ENCODE measurements at places on chromosomes 4 and X. TPM values are rescaled to one million over a fixed set of nuclear protein-coding genes. Genes with fewer than 3 reads are reported as not detected.

CENPVL2 gene
- not detected for total RNA-seq

BEX1 gene
- total RNA-seq, result 112 TPM

GAGE13 gene
- not detected for total RNA-seq

KLHL13 gene
- 7.8 TPM for total RNA-seq

HTR2C gene
- not detected for total RNA-seq

DNA sequence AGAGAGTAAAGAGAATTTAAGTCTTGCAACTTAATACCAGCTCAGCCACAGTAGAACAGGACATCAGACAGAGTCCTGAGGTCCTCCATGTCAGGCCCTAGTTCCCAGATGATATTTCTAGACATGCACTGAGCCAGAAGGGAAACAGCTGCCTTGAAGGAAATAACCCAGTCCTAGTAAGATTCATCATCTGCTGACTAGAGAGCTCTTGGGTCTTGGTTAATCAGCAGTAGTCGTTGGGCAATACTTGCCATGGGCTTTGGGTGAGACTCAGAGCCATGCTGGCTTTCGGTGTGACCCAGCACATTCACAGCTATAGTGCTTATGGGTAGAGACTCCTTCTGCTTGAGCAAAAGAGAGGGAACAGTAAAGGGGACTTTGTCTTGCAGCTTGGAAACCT is 379.1 kb downstream of the AR start:
- DNase-seq, result no peak

GRCh38 chr4:68433582-68433981 is 13.7 kb upstream of the TMPRSS11E start:
- DNase-seq, result no peak

DNA sequence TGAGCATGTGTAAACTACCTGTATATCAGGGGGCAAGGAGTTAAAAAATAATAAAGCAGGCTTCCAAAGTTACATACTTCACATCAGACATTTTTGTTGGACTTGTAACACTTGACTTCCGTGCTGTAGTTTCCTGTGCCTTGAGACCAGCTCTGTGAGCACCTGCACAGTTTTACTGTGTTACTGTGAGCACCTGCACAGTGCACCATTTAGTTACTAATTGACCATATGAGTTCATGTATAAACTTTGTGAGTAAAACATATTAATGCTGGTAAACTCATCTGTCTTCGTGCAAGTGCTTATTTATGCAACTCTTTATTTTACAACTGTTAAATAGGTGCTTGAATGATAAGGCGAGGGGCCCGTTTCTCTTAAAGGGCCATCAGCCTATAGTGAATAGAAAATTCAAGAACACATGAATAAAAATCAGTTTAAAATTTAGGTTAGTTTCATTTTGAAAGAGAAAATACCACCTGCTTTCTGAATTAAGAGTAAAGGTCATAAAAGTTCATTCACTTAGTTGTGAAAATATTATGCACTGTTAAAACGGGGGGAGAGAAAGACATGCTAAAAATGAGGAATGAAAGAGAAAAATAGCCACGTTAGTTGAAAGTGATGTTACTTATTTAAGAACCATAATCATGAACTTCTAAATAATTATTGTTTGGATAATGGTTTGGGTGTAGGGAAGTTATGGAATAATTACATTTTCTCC is 42.4 kb downstream of the USP9X start:
- DNase-seq, result no peak

GRCh38 chr4:52750819-52751486 is at the start of gene ERVMER34-1:
Gene ERVMER34-1 (minus strand): TSS chr4:52751425. CDS start chr4:52745520, 5,905 bp downstream.
- DNase-seq, result no peak

GRCh38 chr4:148831945-148832344 is 389.7 kb upstream of the NR3C2 start:
- peak; percentile 87 for DNase-seq

DNA sequence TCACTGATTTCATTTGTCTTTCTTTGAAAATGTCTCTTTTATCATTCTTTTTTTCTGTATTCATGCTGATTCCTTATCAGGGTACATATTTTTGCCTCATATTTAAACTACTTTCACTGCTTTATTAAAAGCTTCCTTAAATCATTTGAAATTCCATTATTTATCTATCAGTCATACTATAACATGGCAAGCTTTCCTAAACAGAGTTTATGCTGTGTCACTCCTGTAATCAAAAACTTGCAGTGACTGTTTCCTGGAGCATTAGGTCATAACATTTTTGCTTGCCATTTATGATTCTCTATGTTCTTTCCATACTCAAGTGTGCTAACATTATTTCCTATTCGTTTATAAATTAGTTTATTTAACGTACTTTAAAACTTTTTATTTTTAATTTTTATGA is 203.7 kb downstream of the BMPR1B start:
- DNase-seq, result no peak

DNA sequence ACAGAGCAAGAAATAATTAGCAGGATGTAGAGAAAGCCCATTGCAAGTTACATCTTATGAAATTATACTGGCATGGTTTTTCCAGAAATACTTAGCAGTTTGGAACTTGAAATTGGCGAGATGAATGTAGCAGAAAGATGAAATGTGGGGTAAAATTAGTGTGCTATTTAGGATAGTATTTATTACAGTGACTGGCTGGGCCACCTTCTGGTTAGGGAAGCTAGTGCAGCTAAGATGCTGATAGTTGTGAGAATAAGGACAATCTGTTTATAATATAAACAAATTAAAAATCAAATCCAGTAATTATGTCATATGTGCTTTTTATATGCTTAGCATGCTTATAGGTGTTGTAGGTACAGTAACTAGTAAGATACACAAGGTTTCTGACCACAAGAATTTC is 74.8 kb downstream of the IL15 start:
- DNase-seq, result no peak

GRCh38 chr4:23033796-23034195 is 341.1 kb downstream of the GBA3 start:
- no peak for DNase-seq

GRCh38 chrX:54921427-54922021 is 900 bp downstream of the TRO start:
- peak; percentile 51 for DNase-seq

DNA sequence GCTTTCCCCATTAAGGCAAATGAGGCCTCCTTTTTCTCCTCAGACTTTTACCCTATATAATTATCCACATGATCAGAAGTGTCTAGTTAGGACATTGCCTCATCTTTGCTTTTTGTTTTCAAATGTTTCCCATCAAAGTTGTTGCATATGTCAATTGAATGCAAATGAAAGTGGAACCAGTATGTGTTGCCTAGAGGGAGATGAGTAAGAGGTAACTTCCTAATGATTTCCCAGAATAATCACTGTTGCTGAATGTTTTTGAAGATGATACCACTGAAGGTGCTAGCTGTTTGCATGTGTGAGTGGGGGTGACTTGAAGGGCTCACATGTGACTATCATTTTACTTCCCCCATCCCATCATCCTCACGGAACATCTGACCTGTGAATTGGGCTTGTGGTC is 33.9 kb downstream of the PAK3 start:
- DNase-seq, result no peak

DNA sequence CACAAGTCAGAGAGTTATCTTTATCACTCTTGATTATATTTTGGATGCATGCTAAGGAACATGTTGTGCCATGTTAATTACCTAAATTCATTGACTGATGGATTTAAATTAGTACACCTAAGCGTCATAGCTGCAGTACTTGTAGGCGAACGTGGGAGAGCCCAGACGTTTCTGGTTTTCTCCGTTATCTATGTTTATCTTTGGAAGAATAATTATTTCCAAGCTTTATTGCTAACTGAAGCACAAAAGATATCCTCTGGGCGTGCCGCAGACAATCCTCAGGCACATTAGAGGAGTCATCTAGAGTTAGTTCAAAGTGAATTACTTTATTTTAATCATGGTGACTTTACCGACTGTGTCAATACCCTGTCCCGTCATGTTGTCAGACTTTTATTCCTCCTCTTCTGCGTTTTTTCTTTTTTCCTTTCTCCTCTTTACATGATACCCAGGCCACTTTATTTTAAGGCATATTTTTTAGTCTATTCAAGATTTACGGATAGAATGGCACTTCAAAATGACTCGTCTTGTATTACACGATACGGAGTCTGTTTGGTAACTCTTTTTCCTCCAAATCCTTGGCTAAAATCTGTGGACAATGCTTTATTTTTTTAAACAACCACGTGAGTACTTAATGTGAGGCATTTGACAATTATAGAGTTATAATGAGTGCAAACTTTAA is 632.0 kb upstream of the TENM3 start:
- no peak for DNase-seq
